ENCODE measurements at places on chromosomes 2 and 18.

DNA sequence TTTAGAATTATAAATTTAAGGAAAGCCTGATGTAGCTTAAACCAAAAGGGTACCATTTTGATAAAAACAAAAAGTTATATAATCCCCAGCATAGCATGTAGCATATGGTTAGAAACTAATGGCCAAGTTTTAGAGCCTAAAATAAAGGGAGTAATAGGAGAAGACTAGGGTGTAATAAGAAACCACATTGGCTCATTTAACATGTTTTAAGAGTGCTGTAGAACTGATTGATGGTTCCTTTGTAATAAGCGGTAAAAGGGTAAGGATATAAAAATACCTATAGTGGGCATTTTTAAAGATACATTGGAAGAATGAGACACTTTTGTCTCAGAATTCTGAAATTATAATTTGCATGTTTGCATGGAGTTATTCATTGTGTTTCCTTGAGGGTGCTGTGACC lies 1.9 kb downstream of the PSMA8 start:
- DNase-seq = no peak

- DNase-seq = no peak
Measured at GRCh38 chr18:24270937-24271380, 126.7 kb downstream of the OSBPL1A start.

GRCh38 chr2:225781991-225782390 lies 382.5 kb downstream of the NYAP2 start:
- no peak for DNase-seq

DNA sequence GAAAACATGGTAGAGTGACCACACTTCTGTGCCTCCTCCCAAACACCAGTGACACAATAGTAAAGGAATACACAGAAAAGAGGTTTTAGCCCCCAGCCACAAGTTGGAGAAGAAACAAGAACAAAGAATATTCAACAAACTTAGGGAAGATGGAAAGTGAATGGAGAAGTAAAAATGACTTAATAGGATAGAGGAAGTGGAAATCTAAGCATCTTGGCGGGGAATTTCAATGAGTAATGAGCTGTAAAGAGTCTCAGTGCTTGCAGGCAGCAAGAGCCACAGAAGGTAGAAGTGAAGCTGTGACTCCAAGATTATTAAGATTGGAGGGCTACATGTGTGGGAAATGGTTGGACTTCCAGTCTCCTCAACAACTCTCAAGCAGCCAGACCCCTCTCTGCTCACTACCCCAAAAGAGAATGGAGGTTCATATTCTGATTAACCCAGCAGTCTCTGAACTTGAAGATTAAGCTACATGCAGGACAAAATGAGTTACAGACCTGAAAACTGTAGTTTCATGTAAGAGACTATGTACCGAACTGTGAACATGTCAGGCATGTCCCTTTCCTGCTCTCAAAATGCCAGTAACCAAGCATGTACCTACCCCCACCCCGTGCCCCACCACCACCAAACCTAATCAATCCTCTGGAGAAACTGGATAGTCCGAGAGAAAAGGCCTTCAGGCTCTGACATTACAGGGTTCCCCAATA lies 16.9 kb upstream of the HNRNPLL start:
- no peak for DNase-seq

DNA sequence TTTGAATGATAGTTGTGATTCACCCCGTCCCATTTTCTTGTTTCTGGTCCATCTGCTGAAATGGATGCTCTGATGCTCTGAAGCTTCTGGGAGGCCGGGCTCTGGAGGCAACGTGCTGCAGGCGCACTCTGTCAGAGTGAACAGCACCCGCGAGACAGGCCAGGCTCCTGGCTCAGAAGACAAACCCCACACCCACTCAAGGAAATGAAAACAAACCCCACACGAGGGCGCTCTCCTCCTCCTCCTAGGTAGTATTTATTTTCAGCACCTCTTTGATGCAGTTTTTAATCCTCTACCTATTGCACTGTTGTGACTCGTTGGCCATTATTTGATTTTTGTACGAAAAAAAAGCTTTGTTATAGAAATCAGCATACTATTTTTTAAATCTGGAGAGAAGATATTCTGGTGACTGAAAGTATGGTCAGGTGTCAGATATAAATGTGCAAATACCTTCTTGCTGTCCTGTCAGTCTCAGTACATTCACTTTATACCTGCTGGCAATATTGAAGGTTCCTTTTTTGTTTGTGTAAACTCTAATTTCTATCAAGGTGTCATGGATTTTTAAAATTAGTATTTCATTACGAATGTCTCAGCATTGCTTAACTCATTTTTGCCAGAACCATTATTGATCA lies 10.3 kb upstream of the CHST10 start:
- DNase-seq = no peak

DNA sequence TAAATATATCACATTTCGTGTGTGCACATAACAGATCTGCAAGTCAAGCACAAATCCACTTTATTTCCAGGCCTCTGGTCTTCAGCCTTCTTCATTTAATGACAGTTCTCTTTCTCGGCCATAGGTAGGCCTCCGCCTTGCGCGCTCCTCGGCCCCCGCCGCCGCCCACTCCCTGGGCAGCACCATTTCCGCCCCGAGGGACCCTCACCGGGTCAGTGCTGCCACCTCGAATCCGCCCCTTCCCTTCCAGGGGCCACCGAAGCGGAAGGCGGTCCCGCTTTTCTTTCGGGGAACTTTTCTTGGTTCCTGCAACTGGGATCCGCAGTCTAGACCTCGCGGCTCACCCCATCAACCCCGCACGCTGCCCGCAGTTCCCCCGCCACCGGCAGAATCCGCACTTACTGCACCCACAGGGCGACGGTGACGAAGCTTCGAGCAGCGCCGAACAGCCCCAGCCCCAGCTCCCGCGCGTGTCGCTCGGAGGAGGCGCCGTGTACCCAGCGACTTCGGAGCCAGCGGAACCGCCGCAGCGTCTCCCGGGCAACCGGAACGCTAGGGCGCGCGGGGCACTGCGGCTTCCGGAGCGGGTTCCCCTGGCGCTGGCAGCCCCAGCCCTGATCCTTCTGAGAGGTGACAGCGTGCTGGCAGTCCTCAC lies at the start of gene CDKL4:
TSS of gene CDKL4 (minus strand) at position 502 of the 655 bp plus-strand sequence.
- no peak for DNase-seq

- no peak for DNase-seq
Measured at GRCh38 chr2:95074663-95075439, 46.8 kb downstream of the MRPS5 start.

- no peak for DNase-seq
Measured at GRCh38 chr2:187302586-187302985, 145.5 kb downstream of the CALCRL start.

DNA sequence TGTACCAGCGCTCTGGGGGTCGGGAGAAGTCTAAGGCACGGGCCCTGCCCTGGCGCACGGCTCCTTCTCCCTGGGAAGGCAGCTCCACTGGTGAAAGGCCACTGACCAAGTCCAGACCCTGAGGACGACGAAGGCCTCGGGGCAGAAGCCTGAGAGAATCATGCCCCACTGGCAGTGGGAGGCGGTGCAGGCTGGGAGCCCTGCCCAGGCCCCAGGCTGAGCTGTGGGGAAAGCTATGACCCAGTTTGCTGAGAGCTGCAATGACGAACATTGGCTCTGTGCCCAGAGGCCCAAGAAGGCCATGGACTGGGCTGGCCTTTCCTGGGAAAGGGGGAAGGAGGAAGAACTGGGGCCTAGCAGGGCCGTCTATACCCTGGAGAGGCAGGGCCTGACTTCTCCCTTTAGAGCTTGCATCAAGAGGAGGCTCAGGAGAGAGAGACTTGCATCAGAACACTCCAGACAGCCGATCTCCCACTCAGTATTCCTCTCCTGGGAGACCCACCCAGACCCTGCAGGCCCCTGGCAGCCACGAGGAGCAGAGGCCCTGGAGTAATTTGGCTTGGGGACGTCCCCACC lies 32.9 kb downstream of the HS1BP3 start:
- DNase-seq = no peak

- DNase-seq = no peak
Measured at GRCh38 chr2:185299867-185300266, 438.7 kb upstream of the FSIP2 start.

DNA sequence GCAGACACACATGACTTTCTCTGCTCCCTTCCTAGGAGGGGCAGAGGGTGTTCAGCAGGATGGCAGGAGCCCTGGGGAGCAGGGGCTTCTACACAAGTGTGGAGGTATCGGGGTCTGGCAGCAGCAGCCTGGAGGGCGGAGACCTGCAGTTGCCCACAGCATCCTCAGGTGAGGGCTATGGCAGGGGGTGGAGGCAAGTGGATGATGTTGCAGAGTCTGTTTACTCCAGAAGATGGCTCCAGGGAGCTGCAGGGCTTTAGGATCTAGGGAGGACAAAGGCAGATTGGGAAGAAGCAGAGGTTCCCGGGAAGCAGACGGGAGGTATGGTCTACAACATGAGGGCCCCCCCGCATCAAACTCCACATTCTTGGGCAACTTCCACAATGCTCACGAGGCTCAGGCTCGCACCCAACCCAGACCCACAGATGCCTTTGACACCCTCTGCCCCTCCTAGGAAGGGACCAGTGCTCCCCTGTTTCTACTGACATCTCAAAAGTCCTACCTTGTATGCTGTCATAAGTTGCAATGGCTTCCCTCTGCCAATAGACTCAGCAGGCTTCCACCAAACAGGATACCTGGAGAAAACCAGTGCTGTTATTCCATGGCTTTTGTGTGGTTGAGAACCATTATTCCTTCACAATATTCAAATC lies 12.0 kb upstream of the ATP6V1C2 start:
- DNase-seq = no peak

DNA sequence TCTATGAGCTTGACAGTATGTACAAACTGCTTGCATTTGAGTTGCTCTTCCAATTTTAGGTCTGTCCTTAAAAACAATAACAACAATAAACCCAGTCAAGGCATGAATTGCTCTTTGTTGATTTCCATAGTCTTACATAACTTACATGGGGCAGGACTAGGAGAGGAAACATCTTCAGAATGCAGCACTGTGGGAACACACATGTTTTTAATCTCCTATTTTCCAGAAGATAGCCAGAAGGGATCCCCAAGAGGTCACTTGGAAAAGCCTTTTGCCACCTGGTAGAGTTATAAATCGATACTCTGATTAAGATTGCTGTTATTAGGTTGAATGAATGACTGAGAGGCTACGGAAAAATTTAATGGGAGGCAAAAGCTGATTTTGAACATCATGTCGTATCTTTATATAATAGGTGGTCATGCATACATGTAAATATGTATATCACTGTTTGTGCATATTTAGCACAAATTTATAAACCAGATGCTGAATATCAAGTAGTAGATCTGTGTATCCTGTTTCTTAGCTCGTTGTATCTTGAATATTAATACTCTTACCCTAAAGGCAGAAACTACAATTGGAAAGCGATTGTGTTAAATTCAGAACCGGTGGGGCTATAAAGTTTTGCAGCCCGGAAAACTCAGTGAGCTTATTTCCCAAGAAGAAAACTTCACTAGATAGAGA lies 479.4 kb upstream of the TCF4 start:
- no peak for DNase-seq

GRCh38 chr2:184141866-184142265 lies 456.5 kb upstream of the ZNF804A start:
- no peak for DNase-seq

- DNase-seq = no peak
Measured at GRCh38 chr2:46492301-46492700, 12.9 kb downstream of the TMEM247 start.

GRCh38 chr2:15970701-15971100 lies 30.4 kb downstream of the MYCN start:
- DNase-seq = no peak

DNA sequence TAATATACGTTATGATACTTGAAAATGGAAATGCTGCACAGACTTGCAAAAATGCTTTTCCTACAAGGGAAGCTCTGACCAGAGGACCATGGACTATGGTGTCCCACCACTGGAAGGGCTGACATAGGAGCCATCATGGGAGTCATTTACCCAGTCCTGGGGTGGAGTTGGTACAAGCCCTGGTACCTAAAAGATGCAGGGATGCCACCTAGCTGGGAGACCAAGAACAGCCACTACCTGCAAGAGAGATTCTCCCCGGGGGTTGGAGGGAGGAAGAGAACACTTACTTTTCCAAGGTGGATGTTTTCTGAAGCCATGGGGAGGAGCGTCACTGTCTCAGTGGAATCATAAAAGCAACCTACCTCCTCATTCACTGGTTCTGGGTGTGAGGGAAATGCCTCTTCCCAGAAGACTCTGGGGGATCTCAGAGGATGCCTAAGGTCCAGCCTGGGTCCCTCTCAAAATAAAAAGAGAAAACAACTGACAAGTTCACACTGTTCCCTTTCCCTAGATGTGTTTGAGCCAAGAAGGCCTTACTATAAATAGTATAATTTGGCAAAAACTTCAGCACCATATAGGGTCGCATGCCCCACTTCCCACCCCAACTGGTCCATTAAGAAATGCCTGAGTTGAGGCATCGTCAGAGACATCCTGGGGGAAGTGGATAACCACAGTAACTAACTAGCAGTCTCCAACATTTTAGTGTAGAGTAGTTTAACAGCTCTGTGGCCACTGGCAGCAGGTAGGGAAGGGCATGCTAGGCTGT lies 39.9 kb downstream of the REEP1 start:
- DNase-seq = no peak

GRCh38 chr18:48455555-48456478 lies 46.6 kb upstream of the ZBTB7C start:
- DNase-seq = no peak

GRCh38 chr18:73793386-73793785 lies 354.2 kb downstream of the FBXO15 start:
- DNase-seq = no peak

- no peak for DNase-seq
Measured at GRCh38 chr2:157751462-157752058, 122.9 kb upstream of the ACVR1C start.

GRCh38 chr2:227006189-227006897 lies 157.7 kb downstream of the COL4A4 start:
- DNase-seq = no peak

DNA sequence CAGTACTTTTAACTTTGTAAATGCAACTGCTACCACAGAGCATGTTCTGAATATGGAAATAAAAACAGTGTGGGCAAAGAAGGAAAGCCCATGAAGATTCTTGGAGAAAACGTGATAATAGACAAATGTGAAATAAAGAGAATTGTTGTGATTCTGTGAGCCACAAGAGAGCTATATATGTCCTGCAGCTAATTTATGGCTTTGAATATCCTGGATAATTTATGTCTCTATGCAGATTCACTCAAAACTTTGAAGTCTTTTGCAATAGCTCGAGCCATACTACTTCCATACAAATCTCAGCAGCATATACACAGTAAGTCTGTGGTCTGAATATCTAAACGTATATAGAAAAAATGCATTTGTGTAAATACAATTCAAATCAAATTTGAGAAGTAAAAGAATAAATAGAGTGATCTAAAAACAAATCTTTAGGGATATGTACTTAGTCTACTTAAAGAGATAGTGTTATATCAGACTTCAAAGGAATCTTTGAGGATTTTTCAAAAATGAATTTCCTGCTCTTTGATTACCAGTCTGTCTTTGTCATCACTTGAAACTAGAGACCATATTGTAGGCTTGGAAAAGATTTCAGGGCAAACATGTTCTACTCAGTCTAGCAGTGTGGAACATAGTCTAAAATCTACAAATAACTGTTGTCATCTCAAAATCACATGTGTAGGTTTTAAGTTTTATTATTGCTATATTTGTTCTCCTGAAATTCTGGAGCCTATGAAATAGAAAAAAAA lies 107.1 kb downstream of the CSRNP3 start:
- DNase-seq = no peak
